Activated T-helper 1 cell treated with anti-CD3 and anti-CD28 coated beads, Interleukin-2, amount 50 U/mL, for 16 hours (primary cell): ENCODE measurements at places on chromosomes 1 and 21.

DNA sequence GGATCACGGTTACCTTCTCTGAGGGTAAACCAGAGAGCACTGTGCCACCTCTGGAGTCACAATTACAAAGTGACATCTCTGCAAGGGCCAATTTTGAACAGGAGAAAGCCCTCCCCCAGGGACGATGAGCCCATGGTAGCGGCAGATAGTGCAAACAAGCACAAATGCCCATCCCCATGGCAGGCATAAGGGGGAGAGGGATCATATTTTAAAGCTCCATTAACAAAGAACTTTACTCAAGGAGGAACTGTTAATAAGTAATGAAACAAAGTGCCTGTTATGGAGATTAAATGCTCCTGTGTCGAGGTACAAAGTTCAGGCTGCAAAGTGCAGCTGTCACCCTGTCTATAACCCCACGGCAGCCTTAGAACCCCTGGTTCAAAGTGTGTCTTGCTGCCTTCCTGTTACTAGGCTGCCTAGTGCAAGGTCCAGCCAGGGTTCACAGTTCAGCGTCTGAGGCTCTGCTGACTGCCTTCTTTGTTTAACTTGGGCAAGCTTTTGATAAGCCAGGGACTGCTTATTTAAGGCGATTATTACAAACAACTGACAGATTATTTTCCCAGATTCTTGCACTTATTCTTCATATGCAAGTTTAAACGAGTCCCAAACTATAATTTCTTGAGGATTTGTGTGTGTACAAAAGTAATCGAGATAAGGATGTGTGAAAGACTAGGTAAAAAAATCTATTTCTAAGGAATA is 75.7 kb upstream of the NRIP1 start:
- no peak for DNase-seq

DNA sequence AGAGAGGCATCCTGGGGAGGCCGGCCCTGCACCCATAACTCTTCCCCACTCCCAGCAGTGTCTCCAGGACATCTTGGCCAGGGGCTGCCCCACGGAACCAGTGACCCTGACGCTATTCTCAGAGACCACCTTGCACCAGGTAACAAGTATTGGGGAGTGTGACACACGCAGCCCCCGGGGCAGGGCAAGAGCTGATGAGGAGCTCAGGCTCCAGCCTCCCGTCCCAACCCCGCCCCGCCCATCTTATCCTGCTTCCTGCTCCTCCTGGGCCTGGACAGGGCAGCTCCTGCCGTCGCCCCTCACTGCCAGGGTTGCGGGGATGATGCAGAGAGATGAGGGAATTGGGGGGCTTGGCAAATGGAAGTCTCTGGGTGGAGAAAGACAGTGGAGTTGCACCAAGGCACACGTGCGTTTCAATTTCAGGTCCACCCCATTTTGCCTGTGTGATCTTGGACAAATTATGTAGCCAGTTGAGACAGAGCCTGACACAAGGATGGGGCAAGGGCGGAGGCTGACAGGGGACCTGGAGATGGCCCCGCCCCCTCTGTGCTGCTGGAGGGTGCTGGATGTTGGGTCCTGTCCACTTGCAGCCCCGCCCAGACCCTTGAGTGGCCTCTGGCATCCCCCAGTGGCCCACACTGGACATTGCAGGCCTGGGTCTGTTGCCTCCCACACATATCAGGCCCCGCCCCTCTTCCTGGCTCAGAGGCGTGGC is 10.7 kb downstream of the CLCNKA start:
- no peak for DNase-seq

DNA sequence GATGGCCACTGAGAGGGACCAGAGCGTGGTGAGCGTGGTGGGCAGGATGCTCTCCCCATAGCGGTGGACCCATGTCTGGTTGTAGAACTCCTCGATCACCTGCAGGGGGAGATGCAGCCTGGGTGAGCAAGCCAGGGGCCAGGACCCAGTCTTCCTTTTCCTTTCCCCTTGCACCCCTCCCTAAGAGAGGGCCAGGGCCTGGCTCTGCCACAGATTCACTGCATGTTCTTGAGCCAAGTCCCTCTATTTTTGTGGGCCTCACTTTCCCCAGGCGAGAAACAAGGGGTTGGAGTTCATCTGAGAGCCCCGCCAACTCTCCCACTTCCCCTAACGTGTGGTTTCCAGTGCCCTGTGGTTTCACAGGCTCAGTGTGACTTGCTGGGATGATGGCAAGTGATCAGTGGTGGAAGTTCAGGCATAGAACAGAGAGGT is 27.5 kb downstream of the SLC2A1 start:
- no peak for DNase-seq

GRCh38 chr21:17488620-17489019 is 24.2 kb upstream of the CXADR start:
- DNase-seq = no peak

GRCh38 chr1:71783071-71783470 is 499.3 kb downstream of the NEGR1 start:
- no peak for DNase-seq

GRCh38 chr1:31626223-31627207 is 9.0 kb downstream of the HCRTR1 start:
- no peak for DNase-seq

GRCh38 chr1:212915245-212916091 is 34.9 kb upstream of the VASH2 start:
- DNase-seq = no peak

GRCh38 chr21:38468989-38469388 is 29.3 kb downstream of the ERG start:
- DNase-seq = no peak

DNA sequence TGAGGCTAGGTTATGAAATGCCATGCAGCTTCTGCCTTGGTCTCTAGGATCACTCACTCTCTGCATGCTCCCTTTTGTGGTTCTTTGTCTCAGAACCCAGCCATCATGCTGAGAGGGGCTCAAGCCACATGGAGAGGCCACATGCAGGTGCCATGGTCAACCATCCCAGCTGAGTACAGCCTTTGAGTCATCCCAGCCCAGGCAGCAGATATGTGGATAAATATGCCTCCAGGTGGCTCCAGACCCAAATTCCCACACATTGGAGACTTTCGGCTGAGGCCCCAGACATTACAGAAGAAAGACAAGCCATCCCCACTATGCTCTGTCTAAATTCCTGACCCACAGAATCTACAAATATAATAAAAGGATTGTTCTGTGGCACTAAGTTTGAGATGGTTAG is 102.0 kb downstream of the LHX9 start:
- DNase-seq = no peak

DNA sequence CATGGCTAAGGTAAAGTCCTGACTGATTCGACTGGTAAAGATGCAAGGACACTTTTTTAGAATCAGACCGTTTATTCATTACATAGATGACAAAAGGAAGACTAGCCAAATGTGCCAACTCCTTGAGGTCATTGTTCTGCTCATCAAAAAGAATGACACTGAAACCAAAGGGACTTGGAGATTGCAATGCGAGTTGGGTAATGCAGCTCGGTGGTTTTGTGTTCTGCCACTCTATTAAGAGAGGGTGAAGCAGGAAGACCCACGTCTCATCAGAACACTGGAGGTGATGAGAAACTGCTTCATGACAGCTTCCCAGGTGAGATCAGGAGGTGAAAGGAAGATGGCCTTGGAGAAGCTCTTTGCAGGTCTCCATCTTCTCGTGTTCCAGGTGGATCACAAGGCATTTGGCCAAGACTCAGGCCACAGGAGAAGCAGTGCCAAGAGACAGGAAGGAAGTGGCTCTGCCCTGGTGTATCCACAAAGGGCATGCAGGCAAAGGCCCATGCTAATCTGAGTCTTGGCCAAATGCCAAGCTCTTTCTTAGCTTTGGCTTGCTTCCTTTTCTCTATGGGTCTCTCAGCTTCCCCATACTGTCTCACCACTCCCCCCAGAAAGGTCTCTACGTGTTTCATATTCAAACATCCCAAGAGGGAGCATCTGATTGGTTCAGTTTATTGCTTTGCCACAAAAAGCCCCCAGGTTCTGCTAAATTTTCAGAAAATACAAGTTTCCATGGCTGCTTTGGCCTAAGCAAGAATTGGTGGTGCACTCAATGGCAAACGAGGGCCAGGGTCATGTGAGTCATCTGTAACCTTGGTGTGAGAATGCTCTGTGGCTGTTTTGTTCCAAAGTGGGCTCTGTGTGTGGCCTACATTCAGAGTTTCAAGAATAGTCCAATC is 5.7 kb upstream of the CCT8 start:
- no peak for DNase-seq

DNA sequence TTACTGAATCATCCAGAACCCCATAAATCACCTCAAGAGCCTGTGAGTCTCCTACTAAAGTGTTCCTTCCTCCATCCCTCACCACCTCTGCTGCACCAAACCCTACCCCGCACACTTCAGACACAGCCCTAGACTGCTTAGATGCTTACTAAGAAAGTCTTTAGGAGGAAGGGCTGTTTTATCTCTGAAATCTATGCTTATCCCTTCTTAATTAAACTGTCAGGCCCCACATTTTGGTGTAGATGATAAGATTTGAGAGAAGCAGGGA is 216.8 kb upstream of the SGIP1 start:
- DNase-seq = no peak

DNA sequence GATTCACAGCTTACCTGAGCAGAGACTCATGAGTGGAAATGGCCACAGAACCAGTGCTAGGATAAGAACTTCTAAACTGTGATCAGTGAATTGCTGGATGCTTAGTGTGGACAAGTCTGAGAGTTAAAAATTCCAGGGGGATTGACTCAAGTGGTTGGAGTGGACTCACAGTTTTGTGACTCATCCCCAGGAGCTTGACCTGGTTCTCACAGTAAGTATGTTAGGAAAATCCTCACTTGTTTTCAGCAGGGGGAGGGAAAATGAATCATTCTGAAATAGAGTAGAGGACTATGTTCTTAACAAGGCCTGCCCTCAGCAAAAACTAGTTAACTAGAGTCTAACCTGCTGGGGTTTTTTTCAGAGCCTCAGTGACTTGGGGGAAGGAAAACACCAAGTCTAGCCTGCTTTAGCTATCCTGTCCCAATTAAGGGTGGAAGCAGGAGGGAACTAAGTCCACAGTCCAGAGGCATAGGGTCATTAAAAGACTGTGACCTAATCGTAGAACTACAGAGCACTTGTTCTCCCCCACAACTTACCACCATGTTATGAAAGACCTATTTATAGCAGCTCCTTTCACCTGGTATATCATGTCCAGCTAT is 6.1 kb upstream of the CDC73 start:
- no peak for DNase-seq

DNA sequence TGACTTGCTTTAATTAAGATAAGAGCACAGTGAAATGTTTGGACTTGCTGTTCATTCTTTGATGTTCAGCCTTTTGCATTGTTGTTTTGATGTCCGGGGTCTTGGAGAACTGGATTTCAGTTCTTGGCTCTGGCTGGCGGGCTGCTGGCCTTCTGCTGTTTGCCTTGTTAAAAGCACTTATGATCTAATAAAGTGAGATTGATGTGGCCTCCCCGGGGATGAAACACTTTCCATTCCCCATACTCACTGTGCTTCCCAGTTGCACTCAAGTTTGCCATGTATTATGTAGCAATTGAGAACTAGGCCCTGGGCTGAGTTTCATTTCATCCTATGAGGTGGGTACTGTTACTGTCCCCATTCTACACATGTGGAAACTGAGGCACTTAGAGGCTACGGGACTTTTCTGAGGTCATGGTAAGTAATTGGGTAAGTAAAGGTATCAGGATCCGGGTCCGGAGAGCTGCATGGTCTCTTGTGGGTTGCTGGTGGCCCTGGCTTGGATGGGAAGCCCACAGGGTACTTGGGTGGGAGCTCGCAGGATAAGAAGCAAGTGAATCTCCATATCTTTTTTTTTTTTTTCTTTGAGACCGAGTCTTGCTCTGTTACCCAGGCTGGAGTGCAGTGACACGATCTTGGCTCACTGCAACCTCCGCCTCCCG is 127.7 kb upstream of the ZBTB40 start:
- no peak for DNase-seq

DNA sequence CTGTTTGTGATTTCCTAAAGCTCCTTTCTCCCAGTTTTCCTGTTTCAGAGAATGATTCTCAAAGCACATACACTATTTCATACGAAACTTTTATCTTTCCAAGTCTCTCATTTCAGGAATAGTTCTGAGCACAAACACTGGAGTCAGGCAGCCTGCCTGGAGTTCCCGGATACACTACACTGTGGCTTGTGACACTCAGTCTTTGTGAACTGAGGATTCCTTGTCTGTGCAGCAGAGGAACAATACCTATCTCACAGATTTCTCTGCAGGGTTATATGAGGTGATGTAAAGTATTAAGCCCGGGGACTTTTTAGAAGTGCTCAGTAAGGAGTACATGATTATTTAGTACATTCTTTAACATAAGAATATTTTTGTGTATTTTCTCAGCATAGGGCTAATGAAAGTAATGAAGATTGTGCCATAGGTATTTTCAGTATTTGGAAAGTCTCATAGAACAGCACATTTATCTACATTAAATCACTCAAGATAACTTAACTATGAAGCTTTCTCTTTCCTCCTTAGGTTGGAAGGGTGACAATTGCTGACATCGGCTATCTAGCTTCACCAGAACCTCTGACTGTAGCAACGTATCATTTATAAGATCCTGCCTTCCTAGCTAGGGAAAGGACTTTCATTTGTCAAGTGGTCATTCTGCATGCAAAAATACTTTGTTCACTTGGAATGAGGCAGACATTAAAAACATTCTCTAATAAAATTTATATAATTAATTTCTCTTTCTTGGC is 12.9 kb downstream of the GBP2 start:
- DNase-seq = no peak

DNA sequence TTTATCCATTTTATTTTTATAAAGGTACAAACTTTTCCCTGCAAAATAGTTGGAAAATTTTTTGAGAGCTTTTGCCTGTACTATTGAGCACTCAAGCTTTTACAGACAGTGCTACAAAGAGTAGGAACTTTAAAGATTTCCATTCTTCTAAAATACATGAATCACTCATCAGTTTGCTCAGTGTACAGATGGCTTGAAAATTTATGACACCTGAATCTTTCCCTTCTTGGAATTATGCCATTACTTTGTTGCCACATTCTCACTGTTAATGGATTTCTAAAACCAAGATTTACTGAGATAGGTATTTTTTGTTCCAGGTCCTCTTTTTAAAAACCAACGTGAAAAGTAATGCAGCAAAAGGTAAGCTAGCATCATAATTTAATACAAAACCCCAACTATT is 76.0 kb downstream of the GPATCH2 start:
- no peak for DNase-seq

DNA sequence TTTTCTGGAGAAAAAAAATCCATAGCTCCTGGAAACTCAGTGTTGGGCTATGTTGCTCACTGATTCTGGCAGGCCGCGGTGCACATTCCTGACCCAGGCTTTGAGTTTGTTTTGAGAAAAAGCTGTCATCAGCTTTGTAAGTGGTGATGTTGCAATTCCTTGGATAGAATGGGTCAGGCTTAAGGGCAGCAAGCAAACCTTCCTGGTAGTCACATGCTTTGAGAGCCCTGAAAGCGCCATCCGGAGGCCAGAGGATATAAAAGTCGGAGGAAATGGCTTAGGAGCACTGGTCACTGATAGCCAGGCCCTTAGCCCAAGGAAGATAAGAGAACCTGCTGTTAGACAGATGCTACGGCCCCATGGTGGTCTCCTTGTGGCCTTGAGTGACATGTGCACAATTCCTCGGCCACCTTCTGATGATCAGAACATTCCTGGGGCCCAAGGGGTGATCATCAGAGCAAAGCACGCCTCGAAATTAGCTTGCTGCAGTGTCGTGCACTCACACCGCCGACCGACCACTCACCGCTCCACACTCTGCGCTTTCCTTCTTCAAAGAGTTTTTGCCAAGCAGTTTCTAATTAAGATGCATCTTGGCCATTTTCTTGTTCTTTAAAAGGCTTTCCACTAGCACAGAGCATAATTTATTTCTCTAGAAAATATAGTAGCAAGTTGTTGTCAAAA is 78.6 kb downstream of the MAN1C1 start:
- DNase-seq = no peak
